GM13976 (cell line): ENCODE measurements at places on chromosomes 13 and 19.
A peak's percentile ranks its signal among the peaks of the same experiment; 100 is the strongest.

- no peak for DNase-seq
Observed at GRCh38 chr13:51298812-51299211, 40.7 kb upstream of the SERPINE3 start.

- DNase-seq: no peak
Observed at GRCh38 chr13:33868343-33868994, 50.5 kb downstream of the RFC3 start.

- DNase-seq: no peak
Observed at GRCh38 chr13:29567411-29567810, 28.1 kb downstream of the SLC7A1 start.

- DNase-seq: no peak
Observed at GRCh38 chr13:66216728-66217127, 1013.4 kb downstream of the PCDH9 start.

- no peak for DNase-seq
Observed at GRCh38 chr13:96112936-96113335, 23.0 kb downstream of the HS6ST3 start.

DNA sequence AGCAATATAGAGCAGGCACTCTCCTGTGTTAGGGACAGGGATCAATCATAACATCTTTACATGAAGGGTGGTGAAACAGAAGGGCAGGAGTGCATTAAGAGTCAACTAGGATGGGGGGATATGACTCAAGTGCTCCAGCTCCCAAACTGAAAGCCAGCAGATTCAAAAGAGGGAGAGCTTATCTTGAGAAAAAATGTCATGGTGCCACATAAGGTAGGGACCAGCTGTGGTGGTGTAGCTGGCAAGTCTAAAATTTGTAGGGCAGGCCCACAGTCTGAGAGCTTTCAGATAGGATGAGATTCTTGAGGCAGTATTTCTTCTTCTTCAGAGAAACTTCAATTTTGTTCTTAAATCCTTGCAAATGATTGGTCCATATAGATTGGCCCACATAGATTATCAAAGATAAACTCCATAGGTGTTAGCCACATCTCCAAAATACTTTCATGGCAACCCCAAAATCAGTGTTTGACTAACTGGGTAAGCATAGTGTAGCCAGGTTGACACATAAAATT, 19.1 kb downstream of the DNAJC15 start:
- DNase-seq: no peak

GRCh38 chr13:46195016-46195415, 13.0 kb upstream of the LCP1 start:
- DNase-seq: no peak

GRCh38 chr13:25375727-25376358, 4.1 kb downstream of the ATP8A2 start:
- DNase-seq: peak; percentile 63

DNA sequence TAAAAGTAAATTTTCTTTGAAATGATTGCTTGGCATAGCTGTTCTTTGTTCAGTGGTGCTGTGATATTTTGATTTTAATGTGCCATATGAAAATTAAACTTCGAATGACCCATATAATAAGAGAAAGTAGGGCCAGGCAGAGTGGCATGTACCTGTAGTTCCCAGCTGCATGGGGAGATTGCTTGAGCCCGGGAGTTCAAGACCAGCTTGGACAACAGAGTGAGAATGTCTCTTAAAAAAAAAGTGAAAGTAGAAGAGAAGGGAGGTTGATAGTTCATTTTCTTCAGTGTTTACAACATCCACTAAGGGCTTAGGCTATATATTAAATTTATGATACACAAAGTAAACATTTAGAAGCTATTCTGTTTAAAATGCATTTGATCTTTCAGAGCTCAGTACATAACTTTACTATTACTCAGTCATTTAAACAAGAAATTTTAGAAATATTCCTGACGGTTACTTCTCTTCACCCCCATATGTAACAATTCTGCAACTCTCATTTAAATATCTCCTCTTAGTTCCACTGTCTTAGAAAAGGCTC, 17.2 kb upstream of the RFC3 start:
- DNase-seq: no peak
